Stimulated activated CD8-positive, alpha-beta memory T cell treated with anti-CD3 and anti-CD28 coated beads, Interleukin-7, amount 100 ng/mL, for 48 hours (primary cell): ENCODE measurements at places on chromosomes 7 and 10.

DNA sequence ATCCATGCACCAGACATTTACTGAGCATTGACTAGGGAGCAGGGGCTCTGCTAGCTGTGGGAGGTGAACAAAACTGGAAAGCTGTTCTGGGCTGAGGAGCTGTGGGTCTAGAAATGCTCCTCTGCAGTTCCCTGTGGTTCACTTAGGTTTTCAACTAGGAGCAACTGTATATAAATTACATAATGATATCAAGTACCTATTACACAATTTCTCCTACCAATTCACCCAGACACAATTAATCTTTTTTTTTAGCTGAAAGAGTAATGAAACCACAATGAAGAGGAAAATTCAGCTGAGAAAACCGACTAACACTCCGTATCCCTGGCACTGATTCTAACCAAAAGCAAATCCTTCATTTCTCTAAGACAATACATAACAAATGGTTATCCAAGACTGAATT, 39.4 kb downstream of the COL28A1 start:
- DNase-seq = no peak

- DNase-seq = no peak
These were observed 28.7 kb upstream of the HABP2 start for GRCh38 chr10:113524120-113524519.

- no peak for DNase-seq
These were observed 28.7 kb upstream of the ARHGAP22 start for GRCh38 chr10:48633381-48634197.

- DNase-seq = no peak
These were observed 125.1 kb upstream of the JCAD start for GRCh38 chr10:30184397-30185033.

- no peak for DNase-seq
These were observed 485.4 kb upstream of the CELF2 start for GRCh38 chr10:10532236-10532635.

GRCh38 chr7:32326078-32326477, 164.1 kb downstream of the LSM5 start:
- DNase-seq = no peak

GRCh38 chr7:18268571-18268970, 227.0 kb upstream of the HDAC9 start:
- DNase-seq = no peak

DNA sequence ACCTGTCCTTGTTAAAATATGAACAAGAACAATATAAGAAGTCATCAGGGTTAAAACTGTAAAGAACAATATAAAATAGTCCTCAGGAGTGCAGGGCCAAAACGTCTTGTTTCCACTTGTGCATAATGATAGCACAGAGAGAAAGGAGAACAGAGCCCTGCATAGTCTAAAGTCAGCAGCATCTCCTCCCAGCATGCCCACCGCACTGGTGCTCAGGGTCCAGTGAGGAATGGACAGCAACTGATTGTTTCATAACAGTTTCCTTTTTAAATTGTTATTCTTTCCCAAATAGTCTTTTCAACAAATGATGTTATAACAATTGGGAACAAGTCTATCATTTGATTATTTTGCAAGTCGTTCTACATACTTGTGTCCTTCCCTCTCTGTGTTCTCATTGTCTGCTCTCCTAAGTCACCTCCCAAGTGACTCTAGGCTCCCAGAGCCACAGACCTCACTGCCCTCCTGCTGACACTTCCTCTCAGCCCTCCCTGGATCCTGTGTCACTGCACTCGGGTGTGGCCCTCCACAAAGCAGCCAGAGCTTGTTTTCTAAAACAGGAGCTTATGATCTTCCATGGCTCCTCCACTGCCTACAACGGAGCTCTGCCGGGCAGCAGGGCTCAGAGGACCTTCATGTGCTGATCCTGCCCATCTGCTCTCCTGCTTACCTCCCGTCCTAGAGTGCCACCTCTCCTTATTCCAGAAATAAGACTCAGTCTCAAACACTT, 27.6 kb downstream of the COBL start:
- no peak for DNase-seq

DNA sequence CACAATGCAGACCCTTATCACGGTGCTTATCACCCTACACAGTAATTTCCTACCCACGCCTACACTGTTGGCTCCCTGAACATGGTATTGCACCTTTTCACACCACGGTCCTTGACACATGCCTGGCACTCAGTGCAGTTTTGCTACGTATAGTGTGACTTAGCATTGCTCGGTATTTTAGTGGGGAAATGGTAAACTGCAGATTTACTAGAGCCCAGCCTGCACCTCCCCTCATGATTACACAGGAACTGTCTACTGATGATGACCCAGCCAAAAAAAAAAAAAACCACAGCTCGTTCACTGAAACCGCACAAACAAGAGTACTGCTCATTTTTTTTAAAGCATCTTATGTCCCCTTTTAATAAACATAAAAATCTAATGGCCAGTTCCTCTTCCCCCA, 124.2 kb upstream of the ZNF746 start:
- peak; percentile 62 for DNase-seq

DNA sequence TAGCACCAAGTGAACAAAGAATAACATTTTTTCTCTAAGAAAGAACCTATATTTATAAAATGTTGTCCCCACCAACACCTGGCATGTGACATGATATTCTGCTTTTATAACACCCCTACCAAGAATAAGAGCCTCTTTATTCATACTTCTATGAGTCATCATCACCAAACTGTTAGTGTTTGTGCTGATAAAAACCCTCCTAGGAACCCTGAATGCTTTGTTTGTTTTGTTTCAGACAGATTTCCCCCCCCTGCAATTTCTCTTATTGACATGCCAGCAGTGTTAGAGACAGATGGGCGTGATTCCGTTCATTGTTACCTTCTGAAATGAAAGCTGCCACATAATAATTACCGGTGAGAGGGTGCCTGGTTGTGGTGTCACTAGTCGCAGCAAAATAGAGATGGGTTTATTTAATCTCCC, 651.1 kb downstream of the SORCS1 start:
- DNase-seq = no peak

GRCh38 chr7:116455009-116455408, 44.5 kb upstream of the CAV2 start:
- DNase-seq = no peak

- DNase-seq = no peak
These were observed 52.4 kb downstream of the PARP12 start for GRCh38 chr7:140010194-140010895.

GRCh38 chr7:27438881-27439589, 196.4 kb downstream of the EVX1 start:
- no peak for DNase-seq

GRCh38 chr10:129524936-129525335, 57.9 kb downstream of the MGMT start:
- DNase-seq = no peak

DNA sequence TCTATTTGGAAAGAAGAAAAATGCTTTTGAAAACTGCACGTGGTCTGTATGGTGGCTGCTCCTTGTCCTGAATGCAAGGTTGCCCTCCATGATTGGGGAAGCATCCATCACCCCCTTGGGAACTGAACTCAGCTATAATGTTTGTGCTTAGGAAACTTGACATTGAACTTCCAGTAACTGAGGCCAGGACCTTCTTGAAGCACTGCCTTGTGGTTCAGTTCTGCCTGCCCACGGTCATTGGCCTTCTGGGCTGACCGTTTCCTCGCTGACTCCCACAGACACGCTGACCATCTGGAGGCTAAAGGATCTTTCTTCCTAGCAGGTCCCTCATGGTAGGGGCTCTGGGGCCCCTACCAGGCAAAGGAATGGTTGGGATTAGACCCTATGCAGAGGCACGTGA, 247.8 kb downstream of the CAMK1D start:
- no peak for DNase-seq
